ENCODE measurements at places on chromosomes 3 and 15.

- no peak for DNase-seq
Measured at GRCh38 chr3:139794469-139795265, 116.9 kb upstream of the NMNAT3 start.

- no peak for DNase-seq
Measured at GRCh38 chr3:69568458-69568857, 170.8 kb upstream of the MITF start.

GRCh38 chr3:9201266-9201665 is 48.2 kb downstream of the SRGAP3 start:
- DNase-seq, result no peak

DNA sequence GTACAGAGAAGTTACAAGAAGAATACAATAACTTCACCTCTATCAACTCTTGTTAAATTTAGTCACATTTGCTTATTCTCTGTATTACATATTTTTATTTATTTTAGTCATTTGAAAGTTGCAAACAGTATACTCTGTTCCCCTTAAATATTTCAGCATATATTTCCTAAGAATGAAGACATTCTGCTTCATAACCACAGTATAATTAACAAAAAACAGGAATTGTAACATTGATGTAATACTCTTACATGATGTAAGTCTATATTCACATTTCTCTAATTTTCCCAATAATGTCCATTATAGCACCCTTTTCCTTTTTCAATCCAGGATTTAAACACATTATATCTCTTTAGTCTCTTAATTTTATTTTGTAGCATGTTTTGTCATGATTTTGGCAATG is 112.0 kb downstream of the AKAP13 start:
- DNase-seq, result no peak

DNA sequence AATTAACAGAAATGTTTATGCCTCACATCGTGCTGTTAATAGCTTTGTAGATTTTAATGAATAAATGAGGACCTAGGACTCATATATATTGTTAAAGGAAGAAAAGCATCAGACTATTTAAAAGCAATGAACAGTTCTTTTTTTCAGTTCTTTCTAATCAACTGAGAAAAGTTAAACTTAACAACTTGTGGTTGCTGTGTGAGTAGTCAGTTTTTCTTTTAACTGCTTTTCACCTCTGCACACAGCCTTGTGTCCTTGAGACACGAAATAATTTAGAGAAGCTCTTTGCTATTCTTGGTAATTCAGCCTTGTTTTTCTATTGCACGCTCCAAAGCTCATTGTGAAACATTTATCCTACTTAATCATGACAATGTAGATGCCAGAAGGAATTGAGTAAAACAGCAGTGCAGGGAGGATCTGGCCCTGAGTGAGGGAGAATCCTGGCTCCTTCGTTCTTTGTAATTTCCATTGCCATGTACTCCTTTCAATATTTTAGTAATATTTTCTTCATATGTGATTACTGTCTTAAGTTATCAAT is 499.0 kb downstream of the PYDC2 start:
- no peak for DNase-seq

DNA sequence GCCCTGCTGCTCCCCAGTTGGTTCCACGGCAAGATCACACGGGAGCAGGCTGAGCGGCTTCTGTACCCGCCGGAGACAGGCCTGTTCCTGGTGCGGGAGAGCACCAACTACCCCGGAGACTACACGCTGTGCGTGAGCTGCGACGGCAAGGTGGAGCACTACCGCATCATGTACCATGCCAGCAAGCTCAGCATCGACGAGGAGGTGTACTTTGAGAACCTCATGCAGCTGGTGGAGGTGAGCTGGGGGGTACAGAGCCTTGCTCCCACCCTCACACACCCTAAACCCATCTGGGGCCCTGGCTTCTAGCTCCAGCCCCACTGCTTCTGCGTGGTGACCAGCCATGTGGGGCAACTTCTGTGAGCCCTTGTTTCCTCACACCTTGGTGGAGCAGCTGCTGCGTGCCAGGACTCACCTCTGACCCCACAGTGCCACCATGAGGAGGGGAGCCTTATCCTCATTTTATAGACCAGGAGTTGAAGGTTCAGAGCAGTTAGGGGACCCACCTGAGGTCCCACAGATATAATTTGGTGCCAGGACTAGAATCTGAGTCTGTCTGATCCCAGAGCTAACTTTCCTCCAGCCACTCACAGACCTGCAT is 13.3 kb upstream of the LMAN1L start:
- no peak for DNase-seq

DNA sequence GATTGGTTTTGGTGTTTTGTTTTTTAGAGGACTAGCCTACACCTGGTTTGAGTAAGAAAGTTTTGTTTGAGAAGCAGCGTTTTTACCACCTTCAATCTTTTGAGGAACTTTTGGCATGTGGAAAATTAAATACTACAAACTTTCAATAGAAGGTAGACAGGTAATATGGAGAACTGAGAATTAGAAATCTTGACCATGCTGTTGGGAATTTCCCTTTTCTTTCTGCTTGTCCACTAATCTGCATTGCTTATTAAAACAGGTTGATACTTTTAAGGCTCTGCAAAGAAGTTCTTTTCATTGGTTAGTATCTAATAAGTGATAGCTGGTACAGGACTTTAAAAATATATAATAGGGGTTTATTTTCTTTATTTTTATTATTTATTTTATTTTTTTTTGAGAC is 31.9 kb downstream of the UBE2E1 start:
- DNase-seq, result no peak

- DNase-seq, result no peak
Measured at GRCh38 chr3:149258714-149259113, 37.1 kb upstream of the CP start.

DNA sequence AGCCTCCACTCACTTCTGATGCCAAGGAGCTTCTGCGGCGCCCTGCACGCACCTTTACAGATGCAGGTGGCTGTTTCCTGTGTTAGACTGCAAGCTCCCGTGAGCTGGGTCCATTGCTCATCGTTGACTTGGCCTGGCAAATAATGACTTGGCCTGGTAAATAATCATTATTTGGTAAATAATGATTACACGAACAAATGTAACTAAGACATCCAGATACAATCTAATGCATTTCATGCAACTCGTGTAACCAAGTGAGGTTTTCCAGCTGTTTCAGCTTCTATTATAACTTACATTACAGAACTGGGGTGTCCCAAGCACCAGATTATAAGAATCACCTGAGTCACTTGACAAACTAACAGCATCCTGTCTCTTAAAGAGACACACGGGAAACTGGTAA is 92.1 kb upstream of the BHLHE40 start:
- no peak for DNase-seq

- no peak for DNase-seq
Measured at GRCh38 chr3:100650651-100651619, 41.5 kb downstream of the ADGRG7 start.

GRCh38 chr3:196740481-196741248 is 1.0 kb downstream of the PAK2 start:
- peak; percentile 35 for DNase-seq

DNA sequence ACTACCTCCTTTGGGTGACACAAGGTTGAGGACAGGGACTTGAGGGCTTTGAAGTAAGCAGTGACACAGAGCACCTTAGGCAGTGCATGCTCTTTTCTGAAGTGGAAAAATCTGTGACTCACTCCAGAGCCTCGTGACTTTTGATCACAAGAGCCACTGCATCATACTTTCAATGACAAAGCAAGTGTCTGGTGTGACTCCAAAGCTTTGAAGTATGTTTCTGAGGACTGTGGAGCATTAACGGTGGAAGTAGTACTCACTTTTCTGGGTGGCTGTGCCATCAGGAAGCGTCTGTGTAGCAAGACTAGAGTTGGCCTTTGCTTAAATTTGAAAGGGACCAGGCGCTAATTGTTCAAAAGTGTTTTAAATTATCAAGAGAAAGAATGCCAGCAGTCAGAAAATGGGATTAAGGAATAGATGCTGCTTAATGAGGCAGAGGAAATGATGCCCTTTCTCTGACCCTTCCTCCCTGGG is 210.7 kb upstream of the TRIM42 start:
- DNase-seq, result no peak

DNA sequence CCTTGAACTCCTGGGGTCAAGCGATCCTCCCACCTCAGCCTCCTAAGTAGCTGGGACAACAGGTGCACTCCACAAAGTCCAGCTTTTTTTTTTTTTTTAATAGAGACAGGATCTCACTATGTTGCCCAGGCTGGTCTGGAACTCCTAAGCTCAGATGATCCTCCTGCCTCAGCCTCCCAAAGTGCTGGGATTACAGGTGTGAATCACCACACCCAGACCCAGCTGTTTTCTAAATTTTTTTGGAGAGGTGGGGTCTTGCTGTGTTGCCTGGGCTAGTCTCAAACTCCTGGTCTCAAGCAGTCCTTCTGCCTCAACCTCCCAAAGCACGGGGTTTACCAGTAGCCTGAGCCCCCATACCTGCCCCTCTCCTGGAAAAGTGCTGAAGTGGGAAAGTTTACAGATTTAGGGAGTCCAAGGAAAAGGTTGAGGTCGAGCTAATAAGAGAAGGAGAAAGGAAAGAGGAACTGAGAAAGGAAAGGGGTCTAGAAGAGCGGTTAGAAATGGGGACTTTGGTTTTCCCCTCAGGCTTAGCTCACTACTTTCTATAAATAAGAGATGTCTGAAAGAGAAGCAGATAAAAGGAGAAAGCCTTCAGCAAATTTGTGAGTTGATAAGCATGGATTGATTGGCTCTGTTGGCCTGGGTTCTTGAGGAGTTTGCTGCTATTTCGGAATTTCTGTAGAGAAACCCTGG is 23.6 kb downstream of the UBE2E1 start:
- DNase-seq, result no peak

GRCh38 chr3:17298038-17298437 is 413.3 kb downstream of the PLCL2 start:
- no peak for DNase-seq

GRCh38 chr15:96448923-96449322 is 118.4 kb downstream of the NR2F2 start:
- DNase-seq, result no peak

DNA sequence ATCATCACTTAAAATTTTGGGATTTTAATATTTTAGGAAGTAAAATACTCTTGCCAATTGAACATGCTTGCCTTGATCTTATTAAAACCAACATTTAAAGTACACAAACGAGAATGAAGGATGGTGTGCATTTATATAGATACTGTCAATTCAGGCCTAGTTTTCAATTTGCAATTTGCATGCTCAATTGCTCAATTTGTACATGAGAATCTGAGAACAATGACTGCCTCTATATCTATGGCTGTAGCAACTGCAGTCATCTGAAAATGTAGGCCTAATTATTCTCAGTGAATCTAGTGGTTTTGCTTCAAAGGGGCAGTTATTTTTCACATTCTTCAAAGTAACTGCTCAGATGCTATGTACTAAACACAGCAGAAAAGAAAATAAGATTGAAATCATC is 18.8 kb downstream of the ZBBX start:
- DNase-seq, result no peak

GRCh38 chr15:60787837-60788691 is 309.1 kb upstream of the ICE2 start:
- DNase-seq, result no peak

DNA sequence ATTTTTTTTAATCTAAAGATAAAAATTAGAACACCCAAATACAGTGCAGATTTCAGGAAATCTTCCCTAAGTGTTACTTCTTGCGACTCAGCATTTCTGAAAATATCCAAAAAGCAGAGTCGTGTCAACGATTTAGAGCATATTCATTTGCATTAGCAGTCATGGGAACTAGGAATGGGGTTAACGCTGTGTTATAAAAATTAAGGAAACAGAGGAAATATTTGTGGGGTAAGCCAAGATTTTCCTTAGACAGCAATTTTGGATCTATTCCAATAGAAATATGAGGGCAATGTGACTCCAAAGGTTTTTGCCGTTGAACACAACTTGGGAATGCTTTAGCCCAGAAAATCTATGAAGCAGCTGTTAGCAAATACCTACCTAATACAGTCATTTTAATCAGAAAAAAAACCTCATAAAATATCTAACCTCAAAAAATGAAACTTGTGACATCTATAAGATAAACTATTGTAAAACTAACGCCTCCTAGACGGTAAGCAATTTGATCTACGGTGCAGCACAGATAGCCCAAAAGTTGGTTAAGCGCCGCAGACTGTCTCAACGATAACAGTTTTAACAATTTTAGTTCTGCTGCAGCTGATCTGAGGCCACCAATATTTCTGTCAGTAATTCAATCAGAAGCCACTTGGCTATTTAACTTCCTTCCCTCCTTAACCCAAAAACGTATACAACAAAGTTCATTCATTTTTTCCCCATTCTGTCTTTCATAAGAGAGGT is 5.8 kb upstream of the ATP11B start:
- no peak for DNase-seq

DNA sequence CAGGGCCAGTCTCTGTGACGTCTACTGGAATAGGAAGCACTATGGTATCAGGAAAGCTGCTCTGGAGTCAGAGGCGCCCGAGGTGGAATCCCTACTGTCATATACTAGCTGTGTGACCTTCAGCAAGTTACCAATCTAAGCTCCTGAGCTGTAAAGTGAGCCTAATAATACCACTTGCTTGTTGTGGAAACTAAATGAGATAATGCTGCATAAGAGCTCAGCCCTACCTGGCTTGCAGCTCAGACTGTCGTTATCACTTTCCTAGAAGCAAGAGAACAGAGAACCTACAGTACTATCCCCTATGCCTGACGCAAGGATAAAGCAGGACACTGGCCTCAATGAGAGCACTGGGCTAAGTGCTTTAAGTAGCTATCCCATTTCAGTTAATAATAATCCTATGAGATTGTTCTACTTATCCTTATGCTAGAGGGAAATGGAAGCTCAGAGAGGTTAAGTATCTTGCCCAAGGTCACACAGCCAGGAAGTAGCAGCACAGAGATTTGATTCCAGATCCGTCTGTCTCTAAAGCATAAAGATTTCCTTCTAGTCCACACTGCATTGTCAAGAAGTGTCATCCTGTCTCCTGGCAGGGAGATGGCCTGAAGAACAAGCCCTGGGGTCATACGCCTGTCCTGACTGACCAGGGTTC is 195.2 kb downstream of the TLE3 start:
- DNase-seq, result no peak

- peak; percentile 34 for DNase-seq
Measured at GRCh38 chr15:89197503-89197971, 23.8 kb downstream of the RLBP1 start.

GRCh38 chr3:158104431-158104921 is 1.7 kb downstream of the SHOX2 start:
- DNase-seq, result no peak

- DNase-seq, result no peak
Measured at GRCh38 chr3:183013856-183014255, 33.5 kb upstream of the DCUN1D1 start.

DNA sequence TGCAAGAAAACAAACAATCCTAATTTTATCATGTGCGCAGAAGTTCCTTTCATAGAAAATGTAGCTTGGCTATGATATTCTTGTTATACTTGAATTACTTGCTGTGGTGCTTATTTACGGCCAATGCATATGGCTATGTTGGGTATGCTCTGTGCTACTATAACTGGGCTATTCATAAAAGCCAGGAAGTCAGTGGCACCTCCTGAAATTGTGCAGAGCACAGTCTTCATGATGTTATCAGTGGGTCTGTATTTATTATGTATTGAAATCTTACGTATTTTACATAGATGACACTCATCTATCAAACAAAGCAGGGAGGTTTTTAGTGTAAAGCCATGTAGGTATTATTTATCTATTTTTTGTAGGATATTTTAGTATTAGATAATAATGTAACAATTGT is 196.5 kb upstream of the NAALADL2 start:
- no peak for DNase-seq
